T-cell (primary cell): ENCODE measurements at places on chromosomes 3 and 15.

- no peaks in the 10 kb centered on the region for H3K27me3 ChIP-seq
- no peak overlapping the region for H3K4me3 ChIP-seq
- H3K27ac ChIP-seq, result no peak overlapping the region
- peaks cover 13% of the 10 kb centered on the region for H3K4me1 ChIP-seq
Observed at GRCh38 chr3:11307830-11308432, 35.7 kb downstream of the ATG7 start.

DNA sequence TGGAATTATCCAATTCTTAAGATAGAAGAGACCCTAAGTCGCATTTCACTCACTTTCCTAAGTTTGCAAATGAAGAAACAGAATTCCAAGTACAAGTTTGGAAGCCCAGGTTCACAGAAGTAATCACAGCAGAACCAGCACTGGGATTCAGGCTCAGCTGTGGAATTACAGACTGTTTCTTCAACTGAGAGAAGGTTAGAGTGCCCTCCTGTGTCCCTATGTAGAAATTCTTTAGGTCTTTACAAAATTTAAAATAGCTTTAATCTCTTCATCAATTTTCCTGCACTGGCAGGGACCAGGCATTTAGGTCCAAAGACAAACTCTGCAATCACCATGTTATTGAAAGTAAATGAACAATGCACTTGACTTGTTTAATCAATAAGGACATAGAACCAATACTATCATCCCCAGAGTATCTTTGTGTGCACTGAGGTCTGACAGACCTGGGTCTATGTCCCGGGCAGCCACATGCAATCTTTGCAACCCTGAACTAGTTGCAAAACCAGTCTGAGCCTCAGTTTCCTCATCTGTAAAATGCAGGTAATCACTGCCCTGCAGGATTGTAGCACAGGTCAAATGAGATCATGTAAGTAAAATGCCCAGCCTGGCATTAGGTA, 96.3 kb upstream of the ZBED2 start:
- no peak overlapping the region for H3K27ac ChIP-seq
- H3K36me3 ChIP-seq, result no peaks in the 10 kb centered on the region
- no peak for DNase-seq
- H3K27me3 ChIP-seq, result no peaks in the 10 kb centered on the region

DNA sequence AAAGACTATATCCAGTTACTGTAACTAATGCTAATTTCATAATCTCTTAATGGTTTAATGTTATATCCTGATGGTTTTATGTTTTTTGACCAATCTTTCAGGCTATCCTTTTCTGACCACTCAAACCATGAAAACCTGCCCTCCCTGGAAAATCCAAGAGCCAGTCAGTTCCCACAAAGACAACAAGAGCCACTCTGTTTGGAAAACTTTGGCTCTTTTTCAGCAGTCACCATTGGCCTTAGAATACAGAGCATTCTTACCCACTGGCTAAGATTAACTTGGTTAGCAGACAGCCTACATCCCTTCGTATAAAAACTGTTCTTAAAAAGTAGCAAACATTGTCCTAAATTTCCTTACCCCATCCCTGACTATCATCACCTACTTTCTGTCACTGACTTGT, 32.9 kb downstream of the ALCAM start:
- no peaks in the 10 kb centered on the region for H3K4me1 ChIP-seq
- no peaks in the 10 kb centered on the region for H3K27me3 ChIP-seq
- H3K4me3 ChIP-seq, result no peak overlapping the region
- no peak overlapping the region for H3K27ac ChIP-seq

DNA sequence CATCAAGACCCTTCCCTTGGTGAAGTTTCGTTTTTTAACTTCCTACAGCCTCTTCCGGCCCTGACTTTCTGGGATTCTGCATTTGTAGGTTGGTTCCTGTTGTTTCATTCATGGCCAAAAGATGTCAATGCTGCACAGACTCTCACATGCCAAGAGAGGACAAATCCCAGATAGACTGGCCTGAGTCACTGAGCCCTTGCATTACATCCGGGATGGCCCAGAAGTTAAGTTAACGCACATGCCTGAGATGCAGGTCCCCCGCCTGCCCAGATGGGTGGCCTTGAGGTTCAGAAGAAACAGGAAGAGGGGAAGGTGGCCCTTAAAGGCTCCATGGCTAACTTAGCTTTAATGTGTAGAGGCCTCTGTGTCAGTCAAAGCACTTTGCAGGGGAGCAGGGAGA, 51.6 kb upstream of the SRGAP3 start:
- no peak overlapping the region for H3K4me3 ChIP-seq
- no peak for DNase-seq
- H3K27me3 ChIP-seq, result no peaks in the 10 kb centered on the region
- no peaks in the 10 kb centered on the region for H3K36me3 ChIP-seq
- H3K27ac ChIP-seq, result no peak overlapping the region

DNA sequence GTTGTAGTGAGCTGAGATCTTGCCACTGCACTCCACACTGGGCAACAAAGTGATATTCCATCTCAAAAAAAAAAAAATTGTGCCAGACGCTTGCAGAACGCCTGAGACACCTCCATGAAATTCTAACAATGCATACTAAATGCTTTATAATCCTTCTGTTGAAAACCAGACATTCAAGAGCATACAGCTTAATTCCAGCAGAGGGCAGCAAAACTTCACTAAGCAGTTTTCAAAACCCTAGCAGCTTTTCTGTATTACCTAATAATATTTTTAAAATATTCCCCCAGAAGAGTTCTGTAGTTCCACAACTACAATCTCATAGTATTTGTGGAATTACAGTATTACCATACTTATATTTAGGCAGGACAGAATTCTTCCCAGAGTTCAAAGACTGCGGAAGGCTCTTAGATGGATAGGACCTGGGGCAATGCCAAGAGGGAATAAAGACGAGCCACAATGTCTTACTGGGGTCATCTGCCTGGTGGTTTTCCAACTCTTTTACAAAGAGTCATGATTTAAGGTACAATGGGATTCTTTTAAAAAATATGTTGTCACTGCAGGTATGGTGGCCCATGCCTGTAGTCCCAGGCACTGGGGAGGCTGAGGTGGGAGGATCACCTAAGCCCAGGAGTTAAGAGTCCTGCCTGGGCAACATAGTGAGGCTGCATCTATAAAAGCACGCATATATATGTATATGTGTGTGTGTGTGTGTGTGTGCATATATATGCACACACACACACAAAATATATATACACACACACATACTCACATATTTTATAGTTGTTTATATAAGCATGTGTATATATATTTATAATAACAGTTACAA, 19.6 kb upstream of the TASOR start:
- H3K4me3 ChIP-seq, result no peak overlapping the region
- H3K27ac ChIP-seq, result no peak overlapping the region
- no peaks in the 10 kb centered on the region for H3K36me3 ChIP-seq
- peaks cover 15% of the 10 kb centered on the region for H3K4me1 ChIP-seq
- DNase-seq, result peak; percentile 31

GRCh38 chr15:58671186-58671585, 78.3 kb downstream of the ADAM10 start:
- no peak overlapping the region for H3K27ac ChIP-seq
- DNase-seq, result no peak
- no peaks in the 10 kb centered on the region for H3K4me1 ChIP-seq
- H3K27me3 ChIP-seq, result no peaks in the 10 kb centered on the region
- H3K36me3 ChIP-seq, result no peaks in the 10 kb centered on the region

DNA sequence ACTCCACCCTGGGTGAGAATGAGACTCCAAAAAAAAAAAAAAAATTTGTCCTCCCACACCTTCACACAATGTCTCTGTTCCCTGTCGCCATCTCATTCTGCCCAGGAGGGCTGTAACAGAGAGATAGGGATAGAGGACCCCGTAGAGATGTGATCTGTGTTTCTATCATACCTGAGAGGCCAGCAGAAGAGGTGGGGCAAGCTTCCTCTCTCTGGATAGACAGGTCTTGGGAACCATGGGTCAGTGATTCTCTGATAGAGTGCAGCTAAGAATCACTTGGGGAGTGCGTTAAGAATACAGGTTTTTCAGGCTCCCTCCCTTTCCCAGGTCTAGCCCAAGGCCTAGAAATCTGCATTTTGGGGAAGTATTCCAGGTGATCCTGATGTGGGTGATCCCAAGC, 8.3 kb downstream of the CA12 start:
- no peak overlapping the region for H3K27ac ChIP-seq
- no peaks in the 10 kb centered on the region for H3K27me3 ChIP-seq
- no peaks in the 10 kb centered on the region for H3K36me3 ChIP-seq

DNA sequence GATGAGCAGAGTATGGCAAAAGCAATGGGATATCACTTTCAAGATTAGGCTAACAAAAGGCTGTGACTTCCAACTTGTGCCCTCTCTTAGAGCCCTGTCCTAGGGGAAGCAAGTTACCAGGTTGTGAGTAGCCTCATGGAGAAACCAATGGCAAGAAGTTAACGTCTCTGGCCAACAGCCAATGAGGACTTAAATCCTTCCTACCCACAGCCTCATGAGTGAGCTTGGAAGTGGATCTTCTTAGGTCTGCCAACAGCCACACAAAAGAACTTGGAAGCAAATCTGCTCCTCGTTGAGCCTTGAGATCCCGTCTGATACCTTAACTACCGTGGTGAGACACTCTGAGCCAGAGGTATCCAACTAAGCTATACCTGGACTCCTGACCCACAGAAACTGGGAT, 5.7 kb downstream of the NME9 start:
- H3K4me1 ChIP-seq, result peaks cover 14% of the 10 kb centered on the region
- DNase-seq, result no peak
- no peak overlapping the region for H3K27ac ChIP-seq
- no peaks in the 10 kb centered on the region for H3K27me3 ChIP-seq
- no peak overlapping the region for H3K4me3 ChIP-seq

DNA sequence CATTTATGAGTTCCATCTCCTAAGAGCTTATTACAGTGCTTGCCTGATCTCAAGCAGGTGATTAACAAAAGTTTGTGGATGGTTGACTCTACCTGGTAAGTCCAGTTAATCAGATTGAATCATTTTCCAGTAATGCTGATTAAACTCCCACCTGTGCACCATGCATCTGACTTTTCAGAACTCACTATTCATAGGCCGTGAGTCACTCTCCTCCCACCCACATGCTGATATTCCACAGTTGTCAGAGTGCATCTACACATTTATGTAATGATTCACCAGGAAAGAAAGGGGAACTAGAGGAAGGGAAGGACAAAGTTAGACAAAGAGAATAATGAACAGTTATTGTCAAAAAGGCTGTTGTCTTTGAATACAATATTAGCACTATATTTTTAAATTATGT, 106.2 kb upstream of the UBE3A start:
- no peak overlapping the region for H3K4me3 ChIP-seq
- no peaks in the 10 kb centered on the region for H3K36me3 ChIP-seq
- no peak for DNase-seq
- no peaks in the 10 kb centered on the region for H3K27me3 ChIP-seq
- no peaks in the 10 kb centered on the region for H3K4me1 ChIP-seq

DNA sequence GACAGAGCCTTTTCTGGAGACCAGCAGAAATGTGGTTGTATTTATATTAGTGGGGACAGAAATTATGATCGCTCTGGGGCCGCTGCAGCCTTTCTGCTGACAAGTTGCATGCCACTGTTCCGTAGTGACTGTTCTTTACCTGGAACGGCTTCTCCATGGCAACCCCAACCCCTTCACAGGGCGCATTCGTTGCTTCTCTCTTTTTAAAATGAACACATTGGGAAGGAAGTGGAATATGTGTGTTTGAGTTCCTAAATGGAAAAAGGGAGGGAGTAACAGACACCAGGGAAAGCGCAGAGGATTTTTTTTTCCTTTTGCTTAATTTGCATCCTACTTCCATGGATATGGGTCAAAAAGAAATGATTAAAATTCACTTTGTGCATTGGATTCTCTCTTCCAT, 482.0 kb upstream of the SUCLG2 start:
- H3K36me3 ChIP-seq, result no peaks in the 10 kb centered on the region
- no peak overlapping the region for H3K4me3 ChIP-seq
- H3K4me1 ChIP-seq, result no peaks in the 10 kb centered on the region
- no peak for DNase-seq
- H3K27ac ChIP-seq, result no peak overlapping the region
- H3K27me3 ChIP-seq, result no peaks in the 10 kb centered on the region

GRCh38 chr3:8987645-8988383, 24.5 kb upstream of the RAD18 start:
- no peaks in the 10 kb centered on the region for H3K27me3 ChIP-seq
- no peak overlapping the region for H3K27ac ChIP-seq
- peak; percentile 56 for DNase-seq
- H3K36me3 ChIP-seq, result no peaks in the 10 kb centered on the region
- no peaks in the 10 kb centered on the region for H3K4me1 ChIP-seq

- H3K4me3 ChIP-seq, result no peak overlapping the region
- H3K4me1 ChIP-seq, result peaks cover 3% of the 10 kb centered on the region
- no peak overlapping the region for H3K27ac ChIP-seq
- no peaks in the 10 kb centered on the region for H3K36me3 ChIP-seq
- H3K27me3 ChIP-seq, result peaks cover 3% of the 10 kb centered on the region
Observed at GRCh38 chr3:128872282-128872681, 7.1 kb upstream of the ACAD9 start.

GRCh38 chr3:168047190-168047795, 48.4 kb downstream of the GOLIM4 start:
- no peak for DNase-seq
- H3K36me3 ChIP-seq, result no peaks in the 10 kb centered on the region
- H3K4me3 ChIP-seq, result no peak overlapping the region
- no peaks in the 10 kb centered on the region for H3K4me1 ChIP-seq

- no peak for DNase-seq
- no peaks in the 10 kb centered on the region for H3K36me3 ChIP-seq
- no peak overlapping the region for H3K27ac ChIP-seq
- no peaks in the 10 kb centered on the region for H3K4me1 ChIP-seq
Observed at GRCh38 chr3:106018929-106019550, 150.2 kb upstream of the CBLB start.

- no peaks in the 10 kb centered on the region for H3K4me1 ChIP-seq
- H3K36me3 ChIP-seq, result no peaks in the 10 kb centered on the region
- H3K4me3 ChIP-seq, result no peak overlapping the region
- no peak for DNase-seq
Observed at GRCh38 chr3:156424758-156425157, 130.2 kb downstream of the SSR3 start.

DNA sequence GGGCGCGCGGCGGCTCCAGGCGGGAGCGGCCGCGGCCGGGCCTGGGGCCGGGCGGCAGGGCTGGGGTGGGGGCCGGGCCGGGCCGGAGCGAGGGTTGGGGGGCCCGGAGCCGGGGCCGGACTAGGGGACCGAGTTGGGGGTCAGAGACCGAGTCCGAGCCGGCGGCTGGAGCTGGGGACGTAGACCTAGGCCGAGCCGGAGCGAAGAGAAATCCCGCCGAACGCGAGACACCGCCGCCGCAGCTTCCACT, 37.3 kb downstream of the HMCES start:
- peaks cover 10% of the 10 kb centered on the region for H3K4me1 ChIP-seq
- H3K27me3 ChIP-seq, result no peaks in the 10 kb centered on the region
- DNase-seq, result no peak
- no peaks in the 10 kb centered on the region for H3K36me3 ChIP-seq
- no peak overlapping the region for H3K27ac ChIP-seq

DNA sequence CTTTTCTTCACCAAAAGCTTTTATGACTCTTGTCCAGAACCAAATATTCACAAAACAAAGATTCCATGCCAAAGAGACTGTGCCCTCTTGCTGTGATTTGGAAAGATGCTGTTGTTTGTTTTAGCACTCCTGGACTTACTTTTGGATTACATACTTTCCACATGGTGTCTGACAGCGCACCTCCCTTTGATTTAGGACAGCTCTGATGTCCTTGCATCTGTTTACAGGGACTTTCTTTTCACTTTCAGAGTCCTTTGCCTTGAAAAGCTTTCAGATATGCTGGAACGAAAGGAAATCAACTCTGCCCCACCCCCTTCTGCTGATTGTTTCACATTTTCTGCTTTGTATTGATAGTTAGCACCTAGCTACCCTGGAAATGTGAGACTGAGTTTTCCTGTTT, 133.0 kb upstream of the NR2E3 start:
- no peak overlapping the region for H3K4me3 ChIP-seq
- no peaks in the 10 kb centered on the region for H3K4me1 ChIP-seq
- H3K36me3 ChIP-seq, result no peaks in the 10 kb centered on the region
- no peak for DNase-seq

- H3K27ac ChIP-seq, result no peak overlapping the region
- no peaks in the 10 kb centered on the region for H3K4me1 ChIP-seq
- no peaks in the 10 kb centered on the region for H3K27me3 ChIP-seq
- H3K4me3 ChIP-seq, result no peak overlapping the region
- no peak for DNase-seq
Observed at GRCh38 chr3:161084277-161084676, 20.9 kb downstream of the B3GALNT1 start.
